ENCODE measurements at places on chromosomes 7 and 10.

DNA sequence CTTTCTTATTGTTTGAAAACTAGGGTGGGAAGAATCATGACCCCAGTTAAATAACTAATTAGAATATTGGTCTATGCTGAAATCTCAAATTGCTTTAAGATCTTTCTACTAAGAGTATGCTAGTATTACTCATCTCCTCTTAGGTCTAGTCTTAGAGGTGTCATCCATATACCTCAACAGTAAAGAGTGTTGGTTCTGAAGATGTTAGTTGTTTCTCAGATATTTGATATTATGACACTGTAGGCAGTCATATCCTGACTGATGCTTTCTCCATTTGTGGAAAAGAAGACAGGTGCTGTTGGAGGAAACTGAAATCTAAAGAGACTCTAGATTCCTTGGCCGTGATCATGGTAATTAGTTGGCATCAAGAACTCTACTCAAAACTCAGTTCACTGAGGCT, 21.2 kb downstream of the BPGM start:
- DNase-seq, result no peak

- DNase-seq, result no peak
Observed at GRCh38 chr7:24478137-24478655, 95.1 kb upstream of the PALS2 start.

DNA sequence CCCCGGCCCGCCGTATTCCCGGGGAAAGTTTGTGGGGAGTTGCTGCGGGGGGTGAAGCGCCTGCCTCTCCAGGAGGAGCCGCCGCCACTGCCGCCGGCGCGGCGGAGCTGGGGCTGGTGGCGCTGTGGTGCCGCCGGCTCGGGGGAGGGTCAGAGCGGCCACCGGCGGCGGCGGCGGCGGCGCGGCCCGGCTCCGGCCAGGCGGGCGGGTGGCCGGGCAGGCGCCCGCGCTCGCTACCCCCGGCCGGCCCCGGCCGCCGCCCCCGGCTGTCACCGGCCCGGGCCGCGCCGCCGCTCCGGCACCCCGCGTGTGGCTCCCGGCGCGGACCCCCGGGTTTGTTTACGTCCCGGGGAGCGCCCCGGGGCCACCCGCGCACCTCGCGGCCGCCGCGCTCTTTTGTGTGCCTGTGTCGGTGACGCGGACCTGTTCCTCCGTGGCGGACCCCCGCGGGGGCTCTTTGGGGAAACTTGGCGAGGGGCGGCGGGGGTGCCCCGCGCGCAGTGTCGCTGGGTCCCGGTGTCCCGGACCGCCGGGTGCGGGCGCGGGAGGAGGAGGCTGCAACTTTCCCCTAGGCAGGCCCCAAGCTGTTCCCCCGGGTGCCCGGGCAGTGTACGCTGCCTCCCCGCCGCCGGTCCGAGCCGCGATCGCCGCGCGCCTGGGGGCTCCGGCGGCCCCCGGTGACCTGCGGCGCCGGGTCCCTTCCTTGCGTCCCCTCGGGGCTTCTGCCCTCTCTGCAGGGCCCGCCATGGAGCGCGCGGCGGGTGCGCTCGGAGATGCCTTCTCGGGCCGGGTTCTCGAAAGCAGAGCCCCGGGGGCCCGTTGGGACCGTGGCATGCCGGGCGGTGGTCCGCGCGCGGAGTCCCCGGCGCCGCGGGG, 593 bp upstream of the CUX1 start:
- DNase-seq, result no peak

DNA sequence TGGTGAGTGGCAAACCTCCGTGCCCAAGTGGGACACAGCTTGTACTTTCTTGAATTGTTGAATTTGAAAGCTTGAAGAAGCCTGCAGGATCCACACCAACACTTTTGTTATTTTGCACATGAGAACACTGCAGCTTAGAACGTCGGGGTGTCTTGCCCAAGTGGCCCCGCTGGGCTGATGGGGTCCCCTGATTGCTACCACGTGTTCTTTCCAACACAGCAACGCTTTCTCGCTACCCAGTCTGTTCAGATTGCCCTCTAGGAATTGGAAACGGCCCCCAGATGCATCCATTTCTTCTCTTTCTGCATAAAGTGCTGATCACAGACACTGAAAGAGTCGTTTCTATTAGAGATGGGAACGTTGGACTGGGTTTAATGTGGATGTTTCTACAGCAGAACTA, 268.5 kb downstream of the ADARB2 start:
- DNase-seq, result no peak

DNA sequence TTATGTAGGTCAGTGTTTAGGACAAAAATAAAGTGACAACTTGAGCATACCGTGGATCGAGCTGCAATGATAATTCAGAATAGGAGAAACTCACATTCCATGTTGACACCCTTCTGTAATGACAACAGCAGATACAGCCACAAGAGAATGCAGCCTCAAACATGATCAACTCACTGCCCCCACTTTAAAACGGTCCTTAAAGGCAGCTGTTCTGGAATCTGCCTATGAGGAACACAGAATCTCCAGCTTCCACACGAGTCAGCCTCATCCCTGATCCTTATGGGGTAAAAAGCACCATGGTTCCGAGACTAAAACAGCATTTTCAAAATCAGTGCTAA, 32.5 kb upstream of the DAGLB start:
- no peak for DNase-seq

GRCh38 chr7:93958651-93959050, 37.1 kb downstream of the GNG11 start:
- DNase-seq, result no peak

DNA sequence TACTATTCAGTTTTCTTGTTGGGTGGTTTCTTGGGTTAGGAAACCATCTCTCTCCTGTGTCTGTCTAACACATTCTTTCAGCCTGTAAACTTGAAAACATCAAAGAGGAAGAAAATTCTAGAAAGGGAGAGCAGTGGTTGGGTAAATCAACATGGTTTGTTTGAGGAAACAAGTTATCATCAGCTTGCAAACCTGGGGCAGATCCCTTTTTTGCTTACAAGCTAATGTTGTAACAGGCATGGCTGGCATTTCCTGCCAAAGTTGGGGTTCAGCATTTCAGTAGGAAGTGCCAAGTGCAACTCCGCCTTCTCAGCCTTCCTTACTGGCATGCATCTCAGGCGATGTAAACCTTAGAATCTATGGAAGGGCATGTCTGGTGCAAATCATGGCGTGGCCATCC, 112.6 kb downstream of the EEPD1 start:
- DNase-seq, result no peak

DNA sequence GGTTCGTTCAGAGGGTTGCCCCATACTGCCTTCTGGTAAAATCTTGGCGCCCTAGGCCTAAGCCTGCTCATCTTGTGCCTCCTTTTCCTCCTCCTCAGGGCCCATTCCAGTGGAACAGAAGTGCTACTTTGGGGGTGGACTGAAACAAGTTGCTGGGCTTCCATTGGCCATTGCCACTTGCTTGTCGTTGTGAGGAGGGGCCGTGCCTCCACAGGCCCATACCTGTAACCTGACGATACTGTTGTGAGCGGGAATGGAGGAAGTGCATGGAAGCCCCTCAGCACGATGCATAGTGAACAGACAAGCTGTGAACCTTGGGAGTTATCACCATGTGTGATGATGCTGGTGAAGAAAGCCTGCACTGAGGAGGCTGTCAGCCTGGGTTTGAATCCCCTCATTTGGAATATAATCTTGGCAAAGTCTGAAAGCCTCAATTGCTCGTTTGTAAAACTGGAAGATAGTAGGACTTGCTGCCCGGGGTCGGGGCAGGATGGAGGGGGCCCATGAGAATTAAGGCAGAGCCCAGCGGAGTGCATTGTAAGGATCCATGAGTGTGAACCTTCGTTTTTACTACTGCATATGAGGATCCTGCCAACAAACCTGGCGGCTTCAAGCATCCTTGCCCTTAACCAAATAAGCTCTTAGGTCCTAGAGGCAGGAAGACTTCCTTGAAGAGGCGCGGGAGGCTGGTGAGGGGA, 671 bp upstream of the PAPSS2 start:
- no peak for DNase-seq

DNA sequence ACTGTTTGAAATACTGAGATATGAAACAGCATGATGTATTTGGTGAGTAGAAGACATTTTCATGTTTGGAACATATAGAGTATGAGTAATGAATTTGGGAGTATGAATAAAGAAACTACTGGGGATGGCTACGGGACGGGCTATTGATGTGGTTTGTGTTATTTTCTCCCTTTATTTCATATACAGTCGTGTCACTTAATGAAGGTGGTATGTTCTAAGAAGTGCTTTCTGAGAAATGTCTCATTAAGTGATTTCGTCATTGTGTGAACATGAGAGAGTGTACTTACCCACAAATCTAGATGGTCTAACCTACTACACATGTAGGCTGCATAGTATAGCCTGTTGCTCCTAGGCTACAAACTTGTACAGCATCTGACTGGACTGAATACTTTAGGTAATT, 106.3 kb downstream of the CCNY start:
- no peak for DNase-seq

GRCh38 chr7:88455696-88456095, 149.0 kb upstream of the STEAP4 start:
- no peak for DNase-seq

GRCh38 chr7:43166686-43167085, 54.2 kb downstream of the HECW1 start:
- no peak for DNase-seq

- no peak for DNase-seq
Observed at GRCh38 chr10:128466831-128467371, 340.7 kb upstream of the MKI67 start.

DNA sequence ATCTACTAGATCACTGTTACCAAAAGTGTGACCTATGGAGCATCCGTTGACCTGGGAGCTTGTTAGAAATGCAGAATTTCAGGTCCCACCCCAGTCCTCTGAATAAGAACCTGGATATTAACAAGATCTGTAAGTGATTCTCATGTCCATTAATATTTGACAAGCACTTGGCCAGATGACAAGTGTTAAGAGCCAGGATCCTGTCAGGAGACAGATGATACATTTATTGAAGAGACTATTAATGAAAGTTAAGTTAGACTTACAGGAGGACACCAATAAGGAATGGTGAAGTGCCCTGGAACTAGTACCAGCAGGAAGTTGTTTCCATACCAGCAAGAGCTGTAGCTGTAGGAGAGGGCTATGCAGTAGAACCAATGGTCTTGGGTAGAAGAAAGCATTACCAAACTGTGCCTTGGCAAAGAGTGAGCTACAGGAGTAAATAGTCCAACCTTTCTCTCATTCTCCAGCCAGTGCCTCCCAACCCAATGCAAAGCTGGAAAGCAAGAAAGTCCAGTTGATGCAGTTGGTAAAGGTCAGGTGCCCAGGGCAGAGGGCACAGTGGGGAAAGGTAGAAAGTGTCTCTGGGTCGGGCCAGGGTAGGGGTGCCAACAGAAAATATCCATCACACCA, 35.3 kb upstream of the ADD3 start:
- no peak for DNase-seq

DNA sequence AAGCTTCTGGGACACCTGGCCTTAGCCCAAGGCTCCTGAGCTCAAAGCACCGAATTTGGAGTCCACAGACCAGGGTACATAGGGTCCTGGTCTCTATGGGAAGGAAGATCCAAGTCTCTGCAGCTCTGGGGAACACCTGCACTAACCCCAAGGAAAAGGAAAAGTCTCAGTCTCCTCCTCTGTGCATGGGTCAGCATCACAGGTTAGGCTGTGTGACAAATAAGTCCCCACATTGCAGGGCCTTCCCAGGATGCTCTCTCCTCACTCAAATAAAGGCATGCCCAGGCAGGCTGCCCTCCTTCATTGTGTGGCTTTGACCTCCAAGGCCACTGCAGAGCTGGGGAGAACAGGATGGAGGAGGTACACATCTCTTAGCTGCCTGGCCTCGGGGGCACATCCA, 121.0 kb upstream of the ZMIZ1 start:
- DNase-seq, result no peak
